ENCODE measurements at places on chromosomes 3 and 15. TPM values are rescaled to one million over a fixed set of nuclear protein-coding genes. Genes with fewer than 3 reads are reported as not detected.

DNA sequence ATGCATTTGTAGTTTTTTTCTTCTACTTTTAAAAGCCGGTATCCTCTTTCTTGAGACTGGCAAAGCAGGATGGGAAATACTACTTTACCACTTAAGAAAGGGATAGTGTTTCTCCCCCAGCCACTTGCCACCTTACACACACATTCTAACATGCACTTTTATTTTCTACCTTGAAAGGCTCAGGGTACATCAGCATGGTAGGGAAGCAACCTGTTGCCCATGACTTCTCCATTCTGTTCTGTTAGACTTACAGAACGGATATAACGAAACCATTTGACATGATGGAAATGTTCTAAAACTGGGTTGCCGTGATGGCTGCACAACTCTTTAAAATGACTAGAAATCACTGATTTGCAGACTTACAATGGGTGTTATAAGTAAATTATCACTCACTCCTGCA lies 405.5 kb downstream of the SHQ1 start:
- H3K27me3 ChIP-seq: no peaks in the 10 kb centered on the region
- peak overlapping the region; percentile 98 for H3K4me3 ChIP-seq
- no peak overlapping the region for H3K27ac ChIP-seq
- H3K36me3 ChIP-seq: peaks cover 40% of the 10 kb centered on the region
- DNase-seq: no peak

IL16 gene
- not detected for total RNA-seq

DNA sequence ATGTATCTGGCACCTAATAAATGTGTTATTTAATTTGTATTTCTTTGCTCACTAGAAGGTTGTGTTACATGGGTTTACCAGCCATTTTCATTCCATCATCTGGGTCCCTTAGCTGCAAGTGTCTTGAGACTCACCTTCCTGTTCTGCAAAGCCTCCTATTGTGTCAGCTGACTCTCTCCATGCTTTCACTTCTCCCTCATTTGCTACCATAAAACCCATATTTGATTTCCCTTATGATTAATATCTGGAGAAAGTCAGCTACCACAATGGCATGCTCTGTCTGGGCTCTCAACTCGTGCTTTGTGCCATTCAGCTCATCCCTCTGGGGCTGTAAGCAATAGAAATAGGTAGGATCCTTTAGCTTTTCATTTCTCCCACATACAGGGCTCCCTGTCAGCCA lies 79.5 kb upstream of the EIF1B start:
- H3K4me3 ChIP-seq: no peak overlapping the region
- peaks cover 28% of the 10 kb centered on the region for H3K27me3 ChIP-seq
- no peaks in the 10 kb centered on the region for H3K36me3 ChIP-seq
- H3K27ac ChIP-seq: no peak overlapping the region

CLDN1 gene
- 9.7 TPM for total RNA-seq

DNA sequence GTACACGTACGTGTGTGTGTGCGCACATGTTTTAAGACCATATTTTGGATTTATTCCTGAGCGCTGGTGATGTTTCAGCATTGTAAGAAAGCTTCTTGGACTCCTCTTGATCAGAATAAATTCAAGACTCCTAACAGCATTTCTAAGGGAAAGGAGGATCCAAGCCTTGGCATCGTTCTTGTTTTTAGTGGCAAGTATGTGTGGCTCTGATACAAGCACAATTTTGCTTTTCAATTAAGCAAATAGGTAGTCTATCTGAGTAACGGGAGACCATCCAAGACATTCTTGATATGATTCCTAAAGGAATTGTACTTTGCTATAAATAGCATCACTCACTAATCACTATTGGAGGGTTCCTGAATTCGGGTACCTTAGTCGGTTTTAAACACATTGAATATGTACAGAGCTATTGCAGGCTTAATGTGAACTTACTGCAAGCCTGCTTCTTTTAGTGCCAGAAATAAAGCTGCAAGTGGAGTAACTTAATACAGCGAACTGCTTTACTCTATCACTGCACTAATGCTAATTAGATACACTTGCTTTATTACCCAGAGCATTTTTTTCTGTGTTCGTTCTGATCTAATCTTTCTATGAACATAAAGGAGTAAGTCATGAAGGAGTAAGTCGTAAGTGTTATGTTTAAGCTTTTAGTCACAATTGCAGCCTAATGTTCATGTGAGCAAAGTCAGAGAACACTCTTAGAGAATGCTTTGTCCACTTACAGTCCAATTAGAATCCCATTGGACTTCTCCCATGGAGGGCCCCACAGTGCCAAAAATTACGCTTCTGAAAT lies 186.3 kb downstream of the MCTP2 start:
- no peaks in the 10 kb centered on the region for H3K36me3 ChIP-seq
- H3K4me1 ChIP-seq: peaks cover 31% of the 10 kb centered on the region
- H3K27ac ChIP-seq: no peak overlapping the region
- H3K27me3 ChIP-seq: peaks cover 9% of the 10 kb centered on the region
- no peak for DNase-seq

Data from type B pancreatic cell (in vitro differentiated cells).